ENCODE measurements at places on chromosomes 1 and 21.

- no peak for DNase-seq
Observed at GRCh38 chr1:157691285-157691920, 9.2 kb downstream of the FCRL3 start.

GRCh38 chr1:19786988-19787423 lies 12.7 kb downstream of the TMCO4 start:
- no peak for DNase-seq

DNA sequence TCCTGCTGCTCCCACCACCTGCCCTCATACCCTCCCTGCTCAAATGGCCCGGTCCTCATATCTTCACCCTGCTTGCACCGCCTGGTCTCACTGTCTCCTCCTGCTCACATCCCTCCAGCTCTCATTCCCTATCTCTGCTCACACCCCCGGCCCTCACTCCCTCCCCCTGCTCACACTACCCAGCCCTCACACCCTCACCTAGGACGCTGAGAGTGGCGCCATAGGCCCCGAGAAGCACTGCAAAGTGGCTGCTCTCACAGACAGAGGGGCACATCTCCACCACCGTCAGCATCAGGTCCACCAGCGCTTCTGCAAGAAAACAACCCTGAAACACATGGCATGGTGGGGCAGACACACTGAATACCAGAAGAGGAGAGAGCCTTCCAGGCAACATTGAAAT lies 38.6 kb downstream of the MRAP start:
- no peak for DNase-seq

- DNase-seq, result no peak
Observed at GRCh38 chr1:23129846-23130245, 38.8 kb downstream of the LUZP1 start.

- no peak for DNase-seq
Observed at GRCh38 chr1:29856340-29857114, 620.2 kb downstream of the PTPRU start.

- DNase-seq, result no peak
Observed at GRCh38 chr1:90114521-90115141, 119.7 kb downstream of the ZNF326 start.

DNA sequence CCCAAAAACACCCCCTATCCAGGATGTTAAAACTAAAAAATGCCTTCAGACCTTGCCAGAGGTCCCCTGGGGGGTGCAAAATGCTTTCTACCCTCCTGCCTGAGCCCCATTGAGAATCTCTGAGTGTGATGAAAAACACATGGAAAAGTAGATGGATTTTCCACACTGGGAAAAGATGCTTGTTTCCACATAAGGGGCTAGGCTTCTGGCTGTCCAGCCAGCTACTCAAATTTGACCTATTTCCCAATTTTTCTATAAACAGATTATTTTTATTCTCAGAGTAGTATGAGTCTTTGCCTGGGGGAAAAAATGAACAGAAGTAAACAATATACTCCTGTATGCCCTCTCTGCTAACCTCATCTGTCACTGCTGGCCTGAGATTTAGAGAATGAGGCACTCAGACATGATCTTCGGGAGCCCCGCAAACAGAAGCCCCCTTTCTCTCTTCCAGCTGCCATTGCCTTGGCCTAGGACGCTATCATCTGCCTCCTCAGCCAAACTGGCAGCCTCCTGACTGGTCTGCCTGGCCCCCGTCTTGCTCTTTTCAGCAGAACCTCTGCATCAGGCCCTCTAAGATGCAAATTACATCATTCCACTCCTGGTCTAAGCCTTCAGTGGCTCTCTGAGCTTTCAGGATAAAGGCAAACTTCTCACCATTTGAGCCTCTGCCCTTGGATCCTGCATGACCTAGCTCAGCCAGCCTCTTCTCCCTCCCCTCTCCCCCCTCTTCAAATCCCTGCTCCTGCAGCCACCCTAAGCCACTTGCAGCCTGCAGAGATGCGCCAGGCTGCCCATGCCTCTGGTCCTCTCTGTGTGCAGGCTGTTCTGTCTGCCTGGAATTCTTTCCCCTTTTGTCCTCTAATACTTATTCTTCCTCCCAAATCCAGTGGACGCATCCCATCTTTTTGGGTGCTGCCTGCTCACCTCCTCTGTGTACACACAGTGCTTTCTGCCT lies 39.7 kb upstream of the TMEM125 start:
- DNase-seq, result no peak

DNA sequence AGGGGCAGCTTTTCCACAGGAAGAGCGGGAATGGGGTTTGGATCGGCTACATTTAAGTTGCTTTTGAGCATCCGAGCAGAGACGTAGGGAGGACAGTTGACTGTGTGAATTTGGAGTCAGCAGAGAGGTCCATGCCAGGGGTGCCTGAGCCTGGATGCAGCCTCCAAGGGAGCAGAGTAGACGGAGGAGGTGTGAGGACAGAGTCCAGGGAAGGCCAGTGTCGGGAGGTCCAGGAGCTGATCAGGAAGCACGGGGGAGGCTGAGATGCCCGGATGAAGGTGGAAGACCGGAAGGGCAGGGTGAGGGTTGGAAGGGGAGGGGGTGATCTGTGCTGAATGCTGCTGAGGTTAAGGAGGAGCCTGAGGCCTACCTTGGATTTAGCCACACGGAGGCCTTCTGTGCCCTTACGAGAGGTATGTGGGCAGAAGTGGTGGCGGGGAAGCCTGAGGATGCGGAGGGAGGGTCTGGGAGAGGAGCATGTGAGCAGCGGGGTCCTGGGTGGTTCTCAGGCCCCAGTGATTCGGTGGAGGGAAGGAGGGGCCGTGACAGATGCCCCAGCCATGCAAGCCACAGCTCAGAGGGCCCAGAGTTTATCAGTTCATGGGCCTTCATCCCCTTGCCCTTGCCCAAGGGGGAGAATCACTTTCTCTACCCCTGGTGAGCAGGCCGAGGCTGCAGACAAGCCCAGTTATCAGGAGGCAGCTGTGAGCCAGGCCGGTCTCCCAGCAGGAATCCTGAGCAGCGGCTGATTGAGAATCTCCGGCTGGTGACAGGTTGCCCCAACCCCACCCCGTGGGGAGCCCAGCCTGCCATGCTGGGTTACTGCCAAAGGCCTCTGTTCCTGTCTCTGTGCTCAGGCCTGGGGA lies 54.0 kb upstream of the ACTL8 start:
- no peak for DNase-seq

GRCh38 chr21:25501996-25502665 lies 105.2 kb downstream of the MRPL39 start:
- no peak for DNase-seq

DNA sequence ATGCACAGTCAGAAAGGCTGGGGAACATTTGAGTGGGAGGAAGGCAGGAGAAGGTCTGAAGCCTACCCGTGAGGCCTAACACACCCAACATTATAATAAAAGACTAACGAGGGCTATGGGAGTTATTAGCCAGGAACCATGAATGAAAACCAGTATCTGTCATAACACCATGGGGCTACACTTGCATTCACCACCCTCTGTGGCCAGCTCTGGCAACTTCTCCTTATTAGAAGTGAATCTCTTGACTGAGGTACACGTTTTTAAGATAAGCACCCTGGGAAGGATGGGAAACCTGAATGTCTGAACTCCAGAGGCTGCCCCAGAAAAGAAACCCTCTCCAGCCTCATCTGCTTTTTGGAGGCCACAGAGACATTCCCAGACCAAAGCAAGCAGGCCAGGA lies 204.3 kb upstream of the RAB4A start:
- DNase-seq, result no peak

DNA sequence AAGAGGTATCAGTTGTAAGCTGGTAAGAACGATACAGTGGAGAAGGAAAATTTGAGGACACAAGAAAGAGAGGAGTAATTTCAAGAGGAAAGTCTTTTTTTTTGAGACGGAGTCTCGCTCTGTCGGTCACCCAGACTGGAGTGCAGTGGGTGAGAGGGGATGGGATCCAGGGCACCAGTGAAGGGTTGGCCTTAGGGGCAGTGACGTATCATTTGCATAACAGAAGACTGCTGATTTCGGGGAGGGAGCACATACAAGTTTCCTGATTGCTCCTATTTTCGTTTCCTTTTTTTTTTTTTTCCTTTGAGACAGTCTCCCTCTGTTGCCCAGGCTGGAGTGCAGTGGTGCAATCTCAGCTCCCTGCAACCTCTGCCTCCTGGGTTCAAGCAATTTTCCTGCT lies 4.2 kb downstream of the S100A13 start:
- DNase-seq, result no peak

- DNase-seq, result no peak
Observed at GRCh38 chr1:205851993-205852392, 2.1 kb upstream of the PM20D1 start.

DNA sequence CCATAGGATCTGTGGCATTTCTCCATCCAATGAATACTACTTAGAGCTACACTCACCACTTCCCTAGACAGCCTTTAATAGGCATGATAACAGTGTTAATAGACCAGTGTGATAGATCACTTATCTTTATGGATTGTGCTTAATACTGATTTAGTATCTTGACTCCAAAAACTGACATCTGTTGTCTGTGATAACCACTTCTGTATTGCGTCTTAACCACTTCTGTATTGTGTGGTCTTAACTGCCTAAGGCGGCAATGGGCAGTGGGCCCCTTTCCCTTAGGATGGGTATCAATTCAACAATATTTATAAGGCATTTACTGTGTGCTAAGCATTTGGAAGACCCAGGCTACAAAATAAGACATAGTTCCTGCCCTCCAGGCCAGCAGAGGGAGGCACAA lies 32.0 kb upstream of the RCAN3 start:
- DNase-seq, result no peak

- no peak for DNase-seq
Observed at GRCh38 chr1:165443539-165444311, 1.2 kb downstream of the RXRG start.

GRCh38 chr1:20373764-20374163 lies 83.1 kb downstream of the VWA5B1 start:
- no peak for DNase-seq

- DNase-seq, result no peak
Observed at GRCh38 chr21:28537371-28538079, 455.2 kb downstream of the LTN1 start.

GRCh38 chr21:31397939-31398338 lies 53.9 kb upstream of the TIAM1 start:
- peak; percentile 44 for DNase-seq

DNA sequence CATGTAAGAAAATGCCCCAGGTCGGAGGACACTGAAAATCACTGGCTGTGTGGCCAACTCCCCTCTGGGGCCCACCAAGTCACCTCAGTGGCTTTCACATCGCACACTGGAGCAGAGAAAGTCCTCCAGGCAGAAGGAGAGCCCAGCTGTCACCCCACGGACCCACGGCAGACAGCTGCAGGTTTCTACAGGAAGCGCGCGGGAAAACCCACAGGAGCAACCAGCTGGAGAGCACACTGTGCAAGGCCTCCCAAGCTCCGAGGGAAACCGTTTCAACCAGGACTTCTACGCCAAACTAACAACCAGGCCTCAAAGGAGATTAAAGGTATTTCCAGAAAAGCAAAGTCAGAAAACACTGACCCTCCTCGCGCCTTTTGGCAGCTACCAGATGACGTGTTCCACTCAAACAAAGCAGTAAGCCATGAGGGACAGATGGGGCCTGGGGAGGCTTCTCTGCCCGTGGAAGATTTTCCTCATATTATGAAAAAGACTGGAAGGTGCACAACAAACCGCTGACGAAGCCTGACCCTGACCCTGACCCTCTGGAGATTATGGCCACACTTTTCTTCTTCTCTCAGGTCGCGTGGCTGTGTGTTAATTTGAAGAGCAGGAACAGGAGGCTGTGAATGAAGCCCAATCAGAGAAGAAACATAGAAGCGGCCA lies 21.0 kb downstream of the WDR4 start:
- DNase-seq, result no peak

- DNase-seq, result no peak
Observed at GRCh38 chr1:70909262-70909822, 138.3 kb downstream of the PTGER3 start.

DNA sequence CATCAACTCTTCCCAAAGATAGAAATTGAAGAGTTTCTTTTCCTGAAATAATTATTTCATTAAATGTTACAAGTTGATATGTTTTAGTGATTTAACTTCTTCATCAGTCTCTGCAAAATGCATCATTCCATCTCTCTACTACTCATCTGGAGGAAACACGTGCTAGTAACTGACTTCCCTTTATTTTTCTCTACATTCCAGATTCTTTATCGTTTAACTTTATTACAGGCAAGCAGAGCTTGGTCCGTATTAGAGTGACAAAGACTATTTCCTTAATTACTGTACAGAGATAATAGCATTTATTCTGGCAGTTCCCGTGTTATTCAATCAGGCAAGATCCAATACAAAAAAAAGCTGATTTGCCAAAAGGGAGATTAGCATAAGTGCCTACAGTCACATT lies 88.6 kb downstream of the TM2D1 start:
- DNase-seq, result no peak

- no peak for DNase-seq
Observed at GRCh38 chr21:43984905-43985689, 27.0 kb upstream of the TRAPPC10 start.

DNA sequence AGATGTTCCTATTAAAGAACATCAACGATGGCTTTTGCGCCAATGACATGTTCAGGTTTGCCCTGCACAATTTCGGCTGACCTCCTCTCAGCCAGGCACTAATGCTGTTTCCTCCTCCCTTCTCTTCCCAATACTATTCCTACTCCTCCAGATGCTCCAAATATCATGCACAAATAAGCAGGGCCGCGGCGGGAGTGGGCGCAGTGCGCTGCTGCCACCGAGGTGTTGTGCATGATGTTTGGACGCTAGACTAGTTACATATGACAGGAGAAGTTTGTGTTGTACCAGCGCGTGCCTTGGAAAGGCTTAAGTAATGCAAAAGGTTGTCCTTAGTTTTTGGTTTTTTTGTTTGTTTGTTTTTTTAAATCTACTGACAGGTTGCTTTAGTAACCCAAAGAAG lies 33.3 kb upstream of the PPM1J start:
- no peak for DNase-seq

- DNase-seq, result no peak
Observed at GRCh38 chr1:7630378-7630777, 140.7 kb upstream of the VAMP3 start.

- no peak for DNase-seq
Observed at GRCh38 chr1:112841825-112842224, 114.2 kb downstream of the SLC16A1 start.

GRCh38 chr1:215793180-215793579 lies 226.1 kb downstream of the KCTD3 start:
- DNase-seq, result no peak

- no peak for DNase-seq
Observed at GRCh38 chr1:244028701-244029100, 22.4 kb upstream of the ZBTB18 start.

DNA sequence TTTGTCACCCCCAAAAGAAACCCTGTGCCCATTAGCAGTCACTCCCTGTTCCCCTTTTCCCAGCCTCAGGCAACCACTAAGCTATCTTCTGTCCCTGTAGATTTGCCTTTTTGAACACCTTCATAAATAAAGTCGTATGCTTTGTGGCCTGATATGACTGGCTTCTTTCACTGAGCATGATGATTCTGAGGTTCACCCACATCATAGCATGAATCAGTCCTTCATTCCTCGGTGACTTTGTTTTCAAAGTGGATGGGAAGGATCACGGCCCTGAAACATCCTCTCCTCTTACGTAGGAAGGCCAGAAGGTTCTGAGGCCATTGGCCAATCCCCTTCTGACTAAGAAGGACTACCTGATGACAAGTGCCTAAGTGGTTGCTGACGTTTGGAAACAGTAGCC lies 39.1 kb downstream of the NIPAL3 start:
- no peak for DNase-seq

GRCh38 chr1:56331207-56331891 lies 248.0 kb downstream of the PLPP3 start:
- DNase-seq, result no peak
